ENCODE measurements at places on chromosomes 1 and 21.

- DNase-seq: no peak
Observed at GRCh38 chr1:64392109-64392508, 77.8 kb upstream of the CACHD1 start.

DNA sequence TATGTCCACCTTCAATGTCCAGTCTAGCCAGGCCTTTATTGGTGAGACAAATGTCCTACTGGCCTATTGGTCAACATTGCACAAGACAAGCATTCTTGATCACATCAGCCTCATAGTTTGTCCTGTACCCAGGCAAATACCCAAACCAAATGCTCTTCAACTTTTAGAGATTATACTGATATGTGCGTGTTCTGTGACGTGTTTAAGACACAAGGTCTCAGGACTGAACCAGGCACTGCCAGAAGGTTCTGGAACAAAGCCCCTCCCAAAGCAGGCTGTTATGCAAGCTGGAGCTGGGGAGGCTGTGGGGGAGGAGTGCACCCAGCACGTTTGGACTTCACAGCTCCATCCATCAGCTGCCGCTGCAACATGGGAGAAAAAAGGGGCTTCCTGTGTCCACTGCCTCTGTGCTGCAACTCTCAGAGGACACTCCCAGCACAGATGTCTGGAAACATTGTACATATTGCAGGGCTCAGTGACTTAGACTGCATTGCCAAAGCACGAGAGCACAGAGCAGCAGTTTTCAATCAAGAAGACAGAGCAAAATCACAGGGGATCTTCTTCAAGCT lies 45.9 kb downstream of the NID1 start:
- DNase-seq: peak; percentile 69

DNA sequence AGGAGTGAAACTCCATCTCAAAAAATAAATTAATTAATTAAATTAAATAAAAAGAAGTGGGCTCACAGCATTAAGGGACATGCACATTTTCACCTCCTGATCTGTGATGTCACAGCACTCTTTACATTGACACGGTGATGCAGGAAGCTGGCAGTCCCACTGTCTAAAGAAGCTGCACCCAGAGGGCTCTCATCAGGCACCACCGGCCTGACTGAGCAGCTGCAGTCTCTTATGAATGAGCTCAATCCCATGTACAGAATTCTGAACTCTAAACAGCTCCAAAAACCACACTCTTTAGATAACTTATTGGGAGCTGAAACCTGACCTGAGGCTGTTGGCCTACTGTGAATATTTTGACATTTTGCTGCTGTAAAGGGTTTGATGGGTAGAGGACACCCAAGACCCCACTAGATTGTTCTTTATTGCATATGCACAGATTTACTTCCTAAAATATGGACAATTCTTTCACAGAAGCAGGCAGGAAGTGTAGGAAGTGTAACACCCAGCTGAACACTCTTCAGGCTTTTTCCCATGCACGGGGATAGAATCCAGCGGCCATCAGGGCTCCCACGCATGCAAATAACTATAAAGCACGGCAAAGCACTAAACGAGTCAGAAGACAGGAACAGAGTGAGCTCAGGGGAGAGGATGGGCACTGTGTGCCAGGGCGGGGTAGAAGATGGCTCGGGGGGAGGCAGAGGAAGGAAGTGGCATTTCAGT lies 46.2 kb downstream of the L1TD1 start:
- DNase-seq: no peak

- no peak for DNase-seq
Observed at GRCh38 chr1:39795651-39796050, 7.0 kb upstream of the BMP8B start.

DNA sequence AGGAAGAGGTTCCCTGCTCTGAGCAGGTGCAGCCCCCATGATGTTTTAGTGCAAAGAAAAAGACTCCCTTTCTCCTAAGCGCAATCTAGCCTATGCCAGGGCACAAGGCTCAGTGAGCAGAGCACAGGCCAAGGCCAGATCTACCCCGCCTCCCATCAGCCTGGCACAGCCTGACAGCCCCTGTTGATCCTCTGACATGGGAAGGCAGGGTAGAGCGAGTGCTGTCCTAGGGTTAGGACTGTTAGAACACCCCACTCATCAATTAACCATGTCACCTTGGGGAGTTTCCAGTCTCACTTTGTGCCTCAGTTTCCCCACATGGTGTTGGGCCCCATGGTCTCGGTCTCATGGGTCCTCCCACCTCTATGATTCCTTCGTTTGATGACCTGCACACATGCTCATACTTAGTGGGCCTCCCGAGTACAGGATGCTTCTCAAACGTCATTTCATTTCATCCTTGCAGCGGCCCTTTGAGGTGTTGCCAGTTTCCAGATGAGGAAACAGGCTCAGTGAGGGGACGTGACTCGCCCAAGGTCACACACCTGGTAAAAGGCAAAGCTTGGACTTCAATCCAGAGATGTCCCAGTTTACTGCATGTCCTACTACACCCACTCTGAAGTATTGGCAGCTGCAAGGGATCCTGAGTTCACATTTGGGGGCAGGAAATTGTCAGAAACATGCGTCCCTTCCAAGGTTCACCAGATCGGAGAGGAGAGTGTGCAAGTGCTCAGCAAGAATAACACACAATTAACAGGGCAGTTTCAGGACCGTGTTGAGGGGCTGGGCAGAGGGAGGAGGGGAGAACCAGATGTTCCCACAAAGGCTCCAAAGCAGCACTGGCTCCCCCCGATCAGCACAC lies 213.3 kb downstream of the TRABD2B start:
- no peak for DNase-seq

Measured in eye (tissue), 1 donor.